ENCODE measurements at places on chromosomes 3 and 15.
A peak's percentile ranks its signal among the peaks of the same experiment; 100 is the strongest.

DNA sequence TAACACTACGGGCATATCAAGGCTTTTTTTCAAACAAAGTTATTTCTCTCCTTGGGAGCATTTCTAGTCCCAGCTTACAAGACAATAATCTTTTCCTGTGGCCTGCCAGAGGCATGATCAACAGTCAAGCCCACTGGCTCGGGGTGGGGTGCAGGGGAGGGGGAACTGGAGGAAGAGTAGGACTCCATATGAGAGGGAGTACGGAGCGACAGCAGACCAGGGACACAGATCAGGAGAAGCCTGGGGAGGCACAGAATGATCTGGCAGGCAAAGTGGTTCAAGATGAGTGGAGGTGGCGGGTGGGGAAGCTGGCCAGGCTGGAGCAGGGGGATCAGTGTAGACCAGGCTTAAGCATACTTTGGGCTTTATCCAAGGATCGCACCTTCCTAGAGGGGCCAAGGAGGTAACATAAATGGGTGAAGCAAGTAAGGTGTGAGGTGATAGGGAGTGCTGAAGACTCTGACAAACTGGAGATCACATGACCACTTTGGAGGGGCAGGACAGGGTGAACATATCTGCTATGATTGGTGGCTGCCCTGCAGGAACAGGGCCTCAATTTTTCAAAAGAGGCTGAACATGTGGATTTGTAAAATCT lies 37.4 kb downstream of the KLF15 start:
- no peak for DNase-seq

DNA sequence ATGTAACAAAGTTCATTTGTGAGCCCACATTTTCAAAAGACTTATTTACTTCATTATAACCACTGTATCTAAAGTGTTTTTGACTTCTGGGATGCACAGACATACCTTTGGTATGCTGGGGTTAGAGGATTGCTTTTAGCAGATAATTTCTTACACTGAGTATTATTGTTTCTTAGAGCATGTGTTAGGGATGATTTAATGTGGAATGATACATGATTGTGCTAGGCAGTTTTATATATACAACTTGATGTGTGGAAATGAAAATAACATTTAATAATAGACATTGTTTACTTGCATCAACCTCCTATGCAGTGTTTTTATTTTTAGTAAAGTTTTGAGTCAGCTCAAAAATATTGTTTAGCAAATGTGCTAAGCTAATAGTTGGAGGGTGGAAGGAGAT lies 3.4 kb downstream of the KIF23 start:
- DNase-seq: peak; percentile 25

DNA sequence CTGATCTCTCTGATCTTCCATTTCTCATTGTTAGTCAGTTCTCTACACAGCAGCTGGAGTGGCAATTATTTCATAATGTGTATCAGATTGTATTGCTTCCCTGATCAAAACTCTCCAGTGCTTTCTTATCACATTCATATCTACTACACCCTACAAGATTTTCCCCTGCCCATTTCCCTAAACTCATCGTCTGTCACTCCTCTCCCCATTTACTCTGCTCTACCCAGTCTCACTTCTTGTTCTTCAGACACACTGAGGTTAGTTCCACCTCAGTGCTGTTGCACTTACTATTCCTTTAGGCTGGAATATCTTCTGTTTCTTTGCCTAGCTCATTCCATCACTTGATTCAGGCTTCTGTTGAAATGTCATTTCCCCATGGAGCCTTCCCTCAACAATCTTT lies 197.1 kb downstream of the SATB1 start:
- no peak for DNase-seq

DNA sequence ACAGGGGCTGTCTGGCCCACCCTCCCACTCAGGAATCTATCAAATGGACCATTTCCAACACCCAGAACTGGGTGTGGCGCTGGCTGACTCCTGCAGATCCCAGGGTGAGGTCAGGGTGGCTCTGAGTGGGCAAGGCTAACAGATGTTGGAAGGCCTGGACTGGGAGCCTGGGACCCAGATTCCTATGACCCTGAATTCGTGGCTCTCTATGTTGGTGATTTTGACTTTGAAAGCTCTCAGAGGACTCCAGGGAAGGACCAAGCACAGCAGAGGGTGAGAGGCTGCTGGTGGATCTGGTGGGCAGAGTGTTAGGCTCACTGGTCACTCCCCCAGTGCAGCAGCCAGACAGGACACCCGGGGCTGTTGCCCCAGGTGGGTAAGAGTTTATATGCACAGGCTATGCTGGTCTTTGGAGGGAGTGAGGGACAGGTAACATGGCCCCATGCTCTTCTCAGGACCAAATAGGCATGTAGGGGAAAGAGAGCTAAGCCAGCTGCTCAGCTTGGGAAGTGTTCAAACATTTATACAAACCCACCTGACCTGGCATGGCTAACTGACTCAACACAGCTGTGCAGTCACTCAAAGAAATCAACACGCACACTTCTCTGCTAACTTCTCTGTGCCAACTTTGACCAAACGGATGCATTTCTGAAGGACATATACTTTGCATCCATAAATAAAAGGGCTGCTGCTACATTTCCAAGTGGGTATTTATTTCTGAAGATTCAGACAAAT lies 62.6 kb upstream of the RAB6B start:
- DNase-seq: no peak

DNA sequence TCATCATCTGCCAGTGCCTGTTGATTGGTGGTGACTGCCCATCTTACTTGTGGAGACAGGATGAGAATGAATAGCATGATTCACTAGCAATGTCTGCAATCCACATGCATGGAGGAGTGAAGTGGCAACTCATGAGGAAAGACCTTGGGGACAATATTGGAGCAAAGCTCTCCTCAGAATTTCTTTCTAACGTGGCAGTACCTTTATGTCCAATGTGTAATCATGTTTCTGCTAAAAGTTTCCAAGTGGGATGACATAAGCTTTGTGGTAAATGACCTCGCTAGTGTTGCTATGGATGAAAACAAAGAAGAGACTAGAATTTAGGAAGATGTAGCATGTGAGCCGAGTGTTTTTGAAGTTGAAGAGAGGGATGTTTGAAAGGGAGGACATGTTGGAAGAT lies 117.8 kb downstream of the CPNE4 start:
- no peak for DNase-seq

GRCh38 chr15:74869726-74870407 lies 3.3 kb downstream of the SCAMP2 start:
- peak; percentile 36 for DNase-seq

DNA sequence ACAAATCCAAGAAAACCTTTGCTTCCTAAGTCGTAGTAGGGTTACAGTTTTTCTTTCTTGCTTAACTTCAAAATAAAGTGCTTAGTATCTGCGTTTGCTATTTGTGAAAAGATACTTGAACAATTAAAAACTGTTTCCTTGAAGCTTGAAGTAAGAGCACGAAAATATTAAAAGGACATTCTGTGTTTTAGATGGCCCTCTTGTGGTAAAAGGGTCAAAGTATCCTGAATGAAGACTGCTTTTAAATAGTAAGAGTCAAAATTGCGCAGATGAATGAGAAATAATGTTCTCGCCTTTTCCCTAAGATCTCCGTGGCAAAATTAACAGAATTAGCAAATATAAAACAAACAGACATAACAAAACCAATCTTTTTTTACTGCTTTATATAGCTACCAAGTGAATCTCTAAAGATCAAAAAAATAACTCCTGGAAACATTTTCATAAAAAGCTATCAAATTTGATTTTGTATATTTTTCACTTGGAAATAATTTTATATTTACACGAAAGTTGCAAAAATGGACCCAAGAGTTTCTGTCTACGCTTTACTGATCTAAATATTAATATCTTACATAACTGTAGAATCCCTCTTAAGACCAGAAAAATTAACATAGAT lies 175.4 kb downstream of the MBNL1 start:
- DNase-seq: peak; percentile 83

DNA sequence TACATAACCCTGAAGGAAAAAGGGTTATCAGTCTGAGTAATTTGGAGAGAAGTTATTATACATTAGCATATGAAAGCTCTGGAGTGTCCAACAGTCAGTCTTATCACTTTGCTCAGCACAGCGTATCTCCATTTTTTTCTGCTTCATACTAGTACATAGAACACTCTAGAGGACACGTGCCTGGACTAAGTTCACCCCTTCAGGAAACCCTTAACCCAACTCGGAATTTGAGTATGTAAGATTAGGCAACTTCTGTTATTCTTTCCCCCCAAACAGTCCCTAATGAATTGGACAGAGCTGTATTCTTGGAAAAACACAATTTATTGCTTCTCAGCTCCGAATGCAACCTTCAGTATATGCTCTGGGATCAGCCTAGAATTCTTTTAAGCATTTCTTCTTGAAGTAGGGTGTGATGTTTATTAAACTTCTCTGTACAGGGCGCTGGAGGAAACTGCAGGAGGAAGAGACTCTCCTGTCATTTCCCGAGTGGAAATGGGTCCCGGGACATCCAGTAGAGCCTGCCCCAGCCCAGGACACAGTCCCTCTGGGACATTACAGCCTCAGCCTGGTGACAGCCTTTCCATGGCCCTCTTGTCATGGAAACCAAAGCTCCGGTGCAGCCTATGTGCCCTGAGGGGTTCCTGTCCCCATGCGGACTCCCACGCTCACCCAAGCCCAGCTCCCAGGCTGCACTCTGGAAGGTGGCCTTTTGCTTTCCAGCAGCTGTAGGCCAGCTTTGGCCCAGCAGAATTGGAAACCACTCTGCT lies 37.3 kb upstream of the CMTM8 start:
- no peak for DNase-seq

DNA sequence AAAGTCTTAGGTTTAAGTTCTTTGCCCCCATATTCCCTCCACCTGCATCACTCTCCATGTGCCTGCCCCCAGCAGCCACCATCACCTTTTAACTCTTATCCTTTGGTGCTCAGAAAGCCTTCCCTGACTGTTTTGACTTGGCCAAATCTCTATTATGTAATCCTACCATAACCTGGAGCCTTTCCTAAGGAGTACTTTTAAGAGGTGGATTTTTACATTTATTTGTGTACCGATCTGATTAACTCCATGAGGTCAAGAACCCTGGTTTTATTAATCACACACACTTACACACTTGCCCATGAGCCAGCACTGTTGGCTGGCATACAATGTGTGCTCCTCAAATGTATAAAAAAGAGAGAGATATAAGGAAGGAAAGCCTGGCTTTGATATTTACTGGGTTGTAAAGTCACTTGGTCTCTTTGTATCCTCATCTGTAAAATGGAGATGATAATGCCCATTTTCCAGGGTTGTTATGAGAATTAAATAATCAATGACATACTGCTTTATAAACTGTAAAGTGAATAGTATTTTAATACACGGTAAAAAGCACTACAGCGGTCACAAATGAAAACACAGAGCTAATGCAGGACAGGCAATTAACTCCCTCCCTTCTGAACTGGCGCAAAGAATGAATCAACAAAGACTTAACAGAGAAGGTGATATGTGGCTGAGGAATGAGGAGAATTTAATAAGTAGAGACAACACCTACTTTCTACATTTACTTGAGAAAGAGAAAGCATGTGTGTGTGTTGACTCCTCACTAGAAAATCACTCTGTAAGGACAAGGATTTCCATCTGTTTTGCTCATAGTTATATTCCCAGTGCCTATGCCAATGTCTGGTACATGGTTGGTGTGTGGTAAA lies 45.4 kb downstream of the ATP13A4 start:
- DNase-seq: no peak

- peak; percentile 66 for DNase-seq
These were observed 8.3 kb downstream of the KIF23 start for GRCh38 chr15:69422336-69422895.

DNA sequence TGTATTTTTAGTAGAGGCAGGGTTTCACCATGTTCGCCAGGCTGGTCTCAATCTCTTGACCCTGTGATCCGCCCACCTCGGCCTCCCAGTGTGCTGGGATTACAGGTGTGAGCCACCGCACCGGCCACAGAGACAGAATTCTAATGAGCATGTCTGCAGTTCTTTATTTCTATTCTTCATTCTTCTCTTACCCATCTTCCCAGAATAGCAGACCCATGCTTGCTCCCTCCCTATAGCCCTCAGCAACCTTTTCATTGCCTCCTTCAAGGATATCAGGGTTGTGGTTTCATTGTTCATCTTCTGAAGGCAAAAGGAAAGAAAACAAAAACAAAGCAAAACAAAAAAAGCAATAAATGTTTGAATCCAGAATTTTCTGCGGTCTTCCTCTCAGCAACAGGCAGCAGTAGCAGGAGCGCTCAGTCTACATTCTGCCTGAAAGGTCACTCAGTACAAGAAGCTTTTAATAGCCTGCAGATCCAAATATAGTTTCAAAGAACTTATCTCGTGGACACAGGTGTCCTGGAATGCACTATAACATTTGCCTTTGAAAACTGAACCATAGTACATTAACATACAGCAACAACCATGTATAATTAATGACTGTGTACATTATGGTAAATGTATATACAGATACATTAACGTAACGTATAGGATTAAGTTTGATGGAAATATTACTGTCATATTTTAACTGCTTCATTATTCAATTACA lies at the start of gene SMCO1:
SMCO1 (minus strand) TSS at position 434 of the 709 bp plus-strand sequence; CDS start at position 297, 137 bp downstream.
- no peak for DNase-seq

GRCh38 chr3:131338948-131339640 lies 42.5 kb upstream of the NUDT16 start:
- peak; percentile 27 for DNase-seq

- no peak for DNase-seq
These were observed 317.5 kb upstream of the TRIM42 start for GRCh38 chr3:140360332-140360731.

- DNase-seq: no peak
These were observed 50.9 kb downstream of the CEP63 start for GRCh38 chr3:134536781-134537180.

DNA sequence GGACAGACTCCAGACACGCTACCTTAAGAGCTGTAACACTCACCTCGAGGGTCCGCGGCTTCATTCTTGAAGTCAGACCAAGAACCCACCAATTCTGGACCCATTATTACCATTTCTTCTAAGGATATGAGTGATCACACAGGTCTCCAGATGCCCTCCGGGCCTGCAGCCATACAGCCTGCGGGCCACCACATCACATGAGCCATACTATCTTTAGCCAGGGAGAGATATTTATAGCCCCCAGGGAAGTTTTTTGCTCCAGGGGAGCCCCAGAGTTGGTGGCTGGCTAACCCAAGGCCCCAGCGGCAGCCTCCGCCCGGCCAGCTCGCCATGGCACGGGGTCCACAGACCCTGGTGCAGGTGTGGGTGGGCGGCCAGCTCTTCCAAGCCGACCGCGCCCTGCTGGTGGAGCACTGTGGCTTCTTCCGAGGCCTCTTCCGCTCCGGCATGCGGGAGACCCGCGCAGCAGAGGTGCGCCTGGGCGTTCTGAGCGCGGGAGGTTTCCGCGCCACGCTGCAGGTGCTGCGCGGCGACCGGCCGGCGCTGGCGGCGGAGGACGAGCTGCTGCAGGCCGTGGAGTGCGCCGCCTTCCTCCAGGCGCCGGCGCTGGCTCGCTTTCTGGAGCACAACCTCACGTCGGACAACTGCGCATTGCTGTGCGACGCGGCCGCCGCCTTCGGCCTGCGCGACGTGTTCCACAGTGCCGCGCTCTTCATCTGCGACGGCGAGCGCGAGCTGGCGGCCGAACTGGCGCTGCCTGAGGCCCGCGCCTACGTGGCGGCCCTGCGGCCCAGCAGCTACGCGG lies at the start of gene KBTBD13:
KBTBD13 (plus strand) TSS at position 261 of the 805 bp plus-strand sequence; CDS start at position 331, 70 bp downstream.
- no peak for DNase-seq

- no peak for DNase-seq
These were observed 244.7 kb downstream of the NSUN3 start for GRCh38 chr3:94307588-94307987.

- peak; percentile 60 for DNase-seq
These were observed 56.5 kb downstream of the NEK11 start for GRCh38 chr3:131082871-131083863.

GRCh38 chr3:174336784-174337183 lies 522.4 kb upstream of the NAALADL2 start:
- DNase-seq: no peak
